ENCODE measurements at places on chromosomes 16 and 17. TPM values are rescaled to one million over a fixed set of nuclear protein-coding genes. Genes with fewer than 3 reads are reported as not detected.

DNA sequence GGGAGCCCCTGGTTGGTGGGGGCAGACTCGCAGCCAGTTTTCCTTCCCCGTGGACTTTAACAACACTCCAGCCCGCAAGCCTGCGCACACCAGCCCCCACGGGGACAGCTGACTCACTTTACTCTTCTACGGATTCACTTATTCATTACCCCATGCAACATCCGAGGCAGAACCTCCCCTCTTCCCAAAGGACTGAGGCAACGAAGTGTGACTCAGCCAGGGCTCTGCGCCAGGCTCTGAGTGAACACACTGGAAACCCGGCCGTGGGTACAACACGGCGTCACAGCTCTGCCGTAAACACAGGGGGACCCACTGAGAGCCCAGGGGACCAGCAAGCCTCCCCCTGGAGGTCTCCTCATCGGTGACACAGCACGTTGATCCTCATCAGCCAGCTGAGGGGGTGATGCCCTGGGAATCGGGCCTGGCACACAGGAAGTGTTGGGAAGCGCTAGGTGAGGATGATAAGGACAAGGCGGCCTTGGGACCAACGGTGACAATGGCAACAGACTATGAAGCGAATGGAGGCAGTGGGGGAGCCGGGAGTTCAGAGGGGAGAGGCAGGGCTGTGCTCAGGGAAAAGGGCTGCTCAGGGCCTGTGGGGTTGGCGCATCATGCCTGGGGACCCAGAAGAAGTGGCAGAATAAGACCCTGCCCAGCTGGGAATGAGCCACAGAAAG is 14.6 kb downstream of the COTL1 start:
- peaks cover 23% of the 10 kb centered on the region for H3K36me3 ChIP-seq
- no peaks in the 10 kb centered on the region for H3K27me3 ChIP-seq
- H3K4me3 ChIP-seq = no peak overlapping the region
- peak overlapping the region; percentile 61 for H3K27ac ChIP-seq

DNA sequence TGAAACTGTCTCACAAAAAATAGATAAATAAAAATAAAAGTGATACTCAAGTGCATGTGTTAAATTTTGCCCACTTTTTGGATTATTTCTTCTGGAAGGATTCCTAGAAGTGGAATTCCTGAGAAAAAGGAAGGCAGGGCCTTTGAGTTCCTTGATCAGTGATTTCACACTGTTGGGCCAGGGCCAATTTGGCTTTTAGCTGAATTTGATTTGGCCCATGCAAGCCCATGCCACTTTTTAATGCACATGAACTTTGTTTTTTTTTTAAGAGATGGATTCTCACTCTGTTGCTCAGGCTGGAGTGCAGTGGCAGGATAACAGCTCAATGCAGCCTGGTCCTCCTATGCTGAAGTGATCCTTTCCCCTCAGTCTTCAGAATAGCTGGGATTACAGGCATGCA is 96.3 kb downstream of the TNFRSF13B start:
- DNase-seq = no peak
- no peak overlapping the region for H3K27ac ChIP-seq
- no peaks in the 10 kb centered on the region for H3K36me3 ChIP-seq

GRCh38 chr17:59786213-59786535 is 78.7 kb downstream of the VMP1 start:
- no peaks in the 10 kb centered on the region for H3K27me3 ChIP-seq
- no peak for DNase-seq
- H3K4me1 ChIP-seq = peaks cover 60% of the 10 kb centered on the region
- H3K27ac ChIP-seq = peak overlapping the region; percentile 100

GRCh38 chr17:18994631-18995030 is 9.9 kb downstream of the FAM83G start:
- peaks cover 20% of the 10 kb centered on the region for H3K4me1 ChIP-seq
- no peak overlapping the region for H3K4me3 ChIP-seq
- no peak for DNase-seq
- H3K27ac ChIP-seq = no peak overlapping the region
- peaks cover 28% of the 10 kb centered on the region for H3K36me3 ChIP-seq

The SALL1 gene
- not detected for total RNA-seq

The KLHDC4 gene
- total RNA-seq = 56.2 TPM

The HBM gene
- not detected for total RNA-seq

Measured in activated naive CD4-positive, alpha-beta T cell treated with anti-CD3 and anti-CD28 coated beads for 36 hours (primary cell).